ENCODE measurements at places on chromosomes 2 and 18.
A peak's percentile ranks its signal among the peaks of the same experiment; 100 is the strongest.

- no peak for DNase-seq
Observed at GRCh38 chr18:50466634-50467033, 91.8 kb downstream of the SKA1 start.

GRCh38 chr18:46322411-46322891 lies 218.3 kb downstream of the HAUS1 start:
- DNase-seq: no peak

- DNase-seq: no peak
Observed at GRCh38 chr2:223744580-223744979, 92.8 kb downstream of the AP1S3 start.

- DNase-seq: peak; percentile 88
Observed at GRCh38 chr2:85266146-85267041, 61.4 kb downstream of the TGOLN2 start.

All from colonic mucosa (tissue), 4 donors.